ENCODE measurements at places on chromosomes 11 and 22.
A peak's percentile ranks its signal among the peaks of the same experiment; 100 is the strongest.

DNA sequence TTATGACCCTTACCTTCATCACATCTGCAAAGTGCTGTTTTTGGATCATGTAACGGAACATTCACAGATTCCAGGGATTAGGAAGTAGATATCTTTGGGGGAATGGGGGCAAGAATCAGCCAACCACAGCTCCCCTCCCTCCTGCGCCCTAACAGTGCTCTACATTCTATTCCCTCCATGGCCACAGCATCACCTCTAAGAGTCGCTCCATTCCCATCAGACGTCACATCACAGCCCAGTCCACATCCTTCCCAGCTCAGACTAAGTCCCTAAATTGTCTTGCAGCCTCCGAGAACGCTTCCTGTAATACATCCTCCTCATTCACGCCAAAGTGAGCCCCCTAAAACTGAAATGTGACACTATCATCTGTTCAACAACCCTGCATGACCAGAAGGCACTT lies 5.9 kb downstream of the SCGB1D1 start:
- DNase-seq, result no peak

DNA sequence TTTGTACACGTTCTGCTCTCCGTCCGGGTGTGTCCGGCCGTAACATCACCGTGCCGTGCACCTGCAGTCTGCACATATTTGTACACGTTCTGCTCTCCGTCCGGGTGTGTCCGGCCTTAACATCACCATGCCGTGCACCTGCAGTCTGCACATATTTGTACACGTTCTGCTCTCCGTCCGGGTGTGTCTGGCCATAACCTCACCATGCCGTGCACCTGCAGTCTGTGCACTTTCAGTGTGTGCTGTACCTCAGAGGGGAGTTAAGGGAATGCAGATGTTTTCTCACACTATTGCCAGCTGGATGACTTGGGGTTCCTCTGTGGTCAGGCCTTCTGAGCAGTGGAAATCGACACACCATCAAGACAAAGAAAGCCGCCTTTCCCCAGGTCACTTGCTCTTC lies 4.2 kb downstream of the TTLL8 start:
- no peak for DNase-seq

GRCh38 chr11:106304274-106304673 lies 226.8 kb downstream of the AASDHPPT start:
- peak; percentile 26 for DNase-seq

DNA sequence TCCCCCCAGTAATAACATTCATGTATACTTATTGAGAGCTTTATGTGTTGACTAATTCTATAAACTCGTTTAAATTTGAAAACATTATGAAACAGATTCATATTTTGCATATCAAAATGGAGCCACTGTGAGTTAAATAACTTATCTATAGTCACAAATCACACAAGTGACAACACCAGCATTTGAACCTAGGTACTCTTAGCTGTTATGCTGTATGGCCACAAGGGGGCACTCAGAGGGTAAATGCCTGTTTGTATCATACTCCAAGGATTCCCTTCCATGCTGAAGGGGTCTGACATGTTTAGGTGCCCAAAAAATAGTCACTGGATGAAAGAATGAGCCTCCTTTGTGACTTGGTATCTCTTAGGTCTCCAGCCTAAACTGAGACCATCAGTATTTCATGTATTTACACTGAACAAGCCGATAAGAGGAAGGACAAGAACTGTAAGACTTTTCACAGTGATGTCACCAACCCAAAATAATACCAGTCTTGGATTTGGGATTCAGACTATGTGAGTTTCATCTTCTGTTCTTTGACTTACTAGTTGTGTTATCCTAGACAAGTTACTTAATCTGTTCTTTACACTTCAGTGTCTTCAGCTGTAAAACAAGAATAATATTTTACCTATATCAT lies 12.2 kb upstream of the OR52D1 start:
- DNase-seq, result peak; percentile 76

GRCh38 chr11:125170001-125170509 lies 5.5 kb downstream of the PKNOX2 start:
- DNase-seq, result no peak

GRCh38 chr11:313304-313786 lies 495 bp upstream of the IFITM1 start:
- DNase-seq, result no peak

DNA sequence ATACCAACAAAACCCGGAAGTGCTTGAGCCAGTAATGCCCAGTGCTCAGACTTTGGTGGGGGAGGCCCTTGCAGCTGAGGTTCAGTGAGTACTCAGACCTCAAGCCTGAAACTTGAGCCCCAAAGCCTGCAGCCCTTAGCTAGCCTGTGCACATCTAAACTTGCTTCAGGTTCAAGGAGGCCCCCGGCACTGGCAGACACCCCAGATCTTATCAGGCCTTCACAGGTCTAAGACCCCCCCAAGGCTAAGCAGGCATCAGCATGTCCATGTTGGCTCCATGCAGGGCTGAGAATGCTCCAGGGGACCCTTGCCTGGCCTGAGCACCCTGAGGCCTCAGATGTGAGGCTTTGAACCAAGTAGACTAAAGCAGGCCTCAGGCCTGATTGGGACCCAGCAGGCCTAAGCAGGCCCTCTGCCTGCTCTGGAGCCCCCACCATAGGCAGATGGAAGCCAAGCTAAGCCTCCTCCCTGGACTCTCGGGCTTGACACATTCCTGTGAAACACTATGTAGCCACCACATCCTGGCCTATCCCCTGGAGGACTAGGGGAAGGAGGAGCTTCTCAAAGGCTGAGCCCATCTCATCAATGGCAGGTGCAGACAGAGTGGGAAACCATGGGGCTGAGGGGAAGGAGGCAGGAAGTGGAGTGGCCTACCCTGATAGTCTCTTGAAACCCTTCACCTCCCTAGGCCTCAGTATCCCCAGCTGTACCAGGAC lies 1.2 kb upstream of the CASTOR1 start:
- peak; percentile 67 for DNase-seq

GRCh38 chr11:116986521-116987105 lies 111.6 kb downstream of the SIK3 start:
- DNase-seq, result peak; percentile 58

DNA sequence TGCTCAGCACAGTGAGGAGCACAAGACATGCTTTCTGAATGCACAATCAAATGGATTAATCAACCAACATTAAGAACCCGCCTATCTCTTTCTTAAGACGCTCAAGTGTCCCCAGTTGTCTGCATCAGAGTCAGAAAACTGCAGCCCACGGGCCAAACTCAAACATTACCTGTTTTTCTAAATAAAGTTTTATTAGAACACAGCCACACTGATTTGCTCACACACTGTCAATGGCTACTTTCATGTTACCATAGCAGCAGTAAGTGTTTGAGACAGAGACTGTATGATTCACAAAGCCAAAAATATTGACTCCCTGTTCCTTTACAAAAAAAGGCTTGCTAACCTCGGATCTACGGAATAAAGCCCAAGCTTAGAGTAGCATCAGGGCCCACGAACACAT lies 49.0 kb upstream of the ISX start:
- DNase-seq, result no peak

GRCh38 chr11:21723678-21724077 lies 469.2 kb upstream of the ANO5 start:
- no peak for DNase-seq

GRCh38 chr22:17994424-17995108 lies 29.8 kb downstream of the MICAL3 start:
- DNase-seq, result no peak
